ENCODE measurements at places on chromosomes 7 and 10.

- DNase-seq = no peak
Measured at GRCh38 chr10:75444781-75445386, 13.5 kb downstream of the LRMDA start.

- DNase-seq = peak; percentile 58
Measured at GRCh38 chr7:47581804-47582763, at the start of gene TNS3. Gene TNS3 (minus strand): TSS chr7:47582111. CDS start chr7:47439636, 142,475 bp downstream.

DNA sequence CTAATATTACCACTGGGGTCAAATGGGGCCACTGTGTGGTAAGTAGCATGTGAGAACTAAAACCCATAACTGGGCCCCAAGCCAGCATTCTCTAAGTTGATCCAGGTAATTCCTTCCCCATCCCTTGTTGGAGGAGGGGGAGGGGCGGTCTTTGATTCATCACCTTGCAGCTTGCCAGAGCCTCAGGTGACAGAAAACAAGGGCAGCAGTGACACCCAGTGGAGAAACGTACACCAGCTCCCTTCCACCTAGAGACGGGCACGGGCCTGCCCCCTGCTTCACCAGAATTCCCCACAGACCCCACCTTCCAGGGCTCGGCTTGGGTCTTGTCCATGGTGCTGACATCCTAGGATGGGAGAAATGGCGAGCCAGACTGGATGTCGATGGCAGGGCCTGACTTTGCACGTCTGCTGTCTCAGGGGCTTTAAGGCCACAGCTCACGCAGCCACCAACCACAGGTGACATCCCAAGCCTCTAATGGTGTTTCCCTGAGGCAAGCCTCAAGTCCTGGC is 102.0 kb downstream of the STRA8 start:
- peak; percentile 89 for DNase-seq

- no peak for DNase-seq
Measured at GRCh38 chr10:129497013-129497412, 30.0 kb downstream of the MGMT start.

- peak; percentile 91 for DNase-seq
Measured at GRCh38 chr7:83468251-83468739, 180.6 kb downstream of the SEMA3E start.

GRCh38 chr10:77889277-77889903 is 37.2 kb downstream of the DLG5 start:
- peak; percentile 92 for DNase-seq

DNA sequence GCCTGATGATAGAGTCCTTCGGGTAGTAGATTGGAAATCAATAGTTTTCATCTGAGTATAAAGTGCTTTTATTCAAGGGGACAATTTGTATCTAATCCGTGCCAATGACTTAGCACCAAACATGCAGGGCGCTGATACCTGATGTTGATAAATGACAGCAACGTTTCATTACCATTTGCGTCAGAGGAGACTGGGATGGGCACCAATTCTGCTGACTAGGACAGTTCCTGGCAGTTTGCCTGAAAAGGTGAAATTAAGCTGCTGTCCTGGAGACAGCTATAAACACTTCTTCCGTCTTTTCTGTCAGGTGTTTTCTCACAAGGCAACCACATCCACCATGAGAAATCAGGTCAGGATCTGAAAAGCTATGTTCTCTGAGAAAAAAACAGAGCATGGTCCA is 1136.4 kb downstream of the TYW1 start:
- DNase-seq = no peak

GRCh38 chr10:130621231-130621775 is 485.1 kb downstream of the GLRX3 start:
- no peak for DNase-seq

DNA sequence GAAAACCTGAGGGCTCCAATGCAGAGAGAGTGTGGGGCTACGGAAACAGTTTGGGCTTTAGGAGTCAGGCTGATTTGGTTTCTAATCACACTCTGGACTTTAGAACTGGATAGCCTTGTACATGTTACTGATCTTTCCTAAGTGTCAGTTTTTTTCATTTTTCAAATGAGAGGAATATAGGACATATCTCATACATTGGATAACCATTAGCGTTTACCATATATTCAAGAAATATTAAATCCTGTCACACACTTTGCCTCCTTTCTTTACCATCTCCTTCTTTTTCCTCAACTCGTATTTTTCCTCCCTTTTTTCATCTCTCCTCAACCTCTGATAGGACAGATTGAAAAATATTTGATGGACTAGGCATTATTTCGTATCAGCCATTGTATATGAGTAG is 885.7 kb downstream of the LRMDA start:
- DNase-seq = no peak

GRCh38 chr7:99422625-99423024 is 13.9 kb downstream of the BUD31 start:
- DNase-seq = no peak

- no peak for DNase-seq
Measured at GRCh38 chr10:123958241-123958640, 66.6 kb upstream of the CPXM2 start.

Data from body of pancreas (tissue), 4 donors.